LHCN-M2 (cell line): ENCODE measurements at places on chromosomes 12 and 14.

GRCh38 chr12:110270125-110270962, 10.7 kb upstream of the ATP2A2 start:
- peak; percentile 87 for DNase-seq

- peak; percentile 9 for DNase-seq
Observed at GRCh38 chr14:103284574-103285467, 49.2 kb upstream of the EIF5 start.

- DNase-seq, result no peak
Observed at GRCh38 chr14:21081521-21082142, 11.5 kb downstream of the ARHGEF40 start.

- DNase-seq, result no peak
Observed at GRCh38 chr12:52634266-52635056, 16.1 kb upstream of the KRT73 start.

DNA sequence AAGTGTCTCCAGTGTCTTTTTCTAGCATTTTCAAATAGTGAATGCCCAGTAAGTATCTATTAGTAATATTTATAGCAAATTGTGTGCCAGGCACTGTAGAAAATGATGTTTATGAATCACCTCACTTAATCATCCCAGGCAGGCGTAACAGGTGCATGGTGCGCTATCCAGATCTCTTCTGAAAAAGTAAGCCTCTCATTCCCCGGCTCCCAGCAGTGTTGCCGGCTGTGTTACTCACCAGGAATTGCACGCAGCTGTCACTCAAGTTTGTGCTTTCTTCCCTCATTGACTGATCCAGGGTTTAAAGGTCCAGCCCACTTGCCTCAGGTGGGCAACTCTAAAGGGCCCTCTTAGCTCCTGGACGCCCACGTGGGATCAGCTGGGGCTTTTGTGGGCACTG, 173.8 kb upstream of the RASSF8 start:
- DNase-seq, result peak; percentile 74

GRCh38 chr12:65534238-65534841, 255.9 kb downstream of the MSRB3 start:
- no peak for DNase-seq

DNA sequence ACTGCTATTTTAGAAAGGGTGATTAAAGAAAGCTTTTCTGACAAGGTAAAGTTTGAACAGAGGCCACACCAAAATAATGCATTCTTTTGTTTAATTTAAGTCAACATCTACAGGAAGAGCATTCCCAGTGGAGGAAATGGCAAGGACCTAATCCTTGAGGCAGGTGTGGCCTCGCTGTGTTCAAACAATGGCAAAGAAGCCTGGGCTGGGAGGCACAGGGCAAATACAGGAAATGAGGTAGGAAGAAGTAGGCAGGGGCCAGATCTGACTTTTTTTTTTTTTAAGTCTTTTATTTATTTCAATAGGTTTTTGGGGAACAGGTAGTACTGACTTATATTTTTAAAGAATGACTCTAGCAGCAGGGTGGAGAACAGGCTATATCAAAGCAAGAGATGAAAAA, 53.5 kb downstream of the ARMH4 start:
- DNase-seq, result no peak

DNA sequence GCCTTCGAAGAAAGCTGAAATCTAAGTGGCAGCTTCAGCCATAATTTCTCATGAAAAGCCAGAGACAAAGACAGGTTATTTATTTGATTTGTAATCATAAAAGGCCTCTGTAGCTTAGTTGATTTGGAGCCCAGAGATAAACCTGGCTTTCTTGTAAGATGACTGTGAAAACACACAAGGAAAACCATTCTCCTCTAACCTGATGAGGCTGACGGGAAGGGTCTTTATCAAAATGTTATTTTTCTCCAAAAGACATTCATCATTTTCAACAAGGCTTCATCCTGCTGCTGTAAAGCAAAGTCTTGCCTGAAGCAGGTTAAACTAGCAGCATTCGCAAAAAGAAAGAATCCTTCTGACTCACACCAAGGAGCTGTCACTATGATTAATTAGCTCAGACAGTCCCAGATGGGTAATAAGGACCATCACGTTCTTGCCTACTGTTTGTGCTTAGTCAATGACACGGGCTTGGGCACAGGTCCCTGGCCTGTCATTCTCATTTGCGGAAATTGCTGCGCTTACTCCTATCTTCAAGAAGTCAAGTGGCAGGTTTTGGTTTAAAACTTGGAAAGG, 286.6 kb downstream of the C12orf75 start:
- no peak for DNase-seq

DNA sequence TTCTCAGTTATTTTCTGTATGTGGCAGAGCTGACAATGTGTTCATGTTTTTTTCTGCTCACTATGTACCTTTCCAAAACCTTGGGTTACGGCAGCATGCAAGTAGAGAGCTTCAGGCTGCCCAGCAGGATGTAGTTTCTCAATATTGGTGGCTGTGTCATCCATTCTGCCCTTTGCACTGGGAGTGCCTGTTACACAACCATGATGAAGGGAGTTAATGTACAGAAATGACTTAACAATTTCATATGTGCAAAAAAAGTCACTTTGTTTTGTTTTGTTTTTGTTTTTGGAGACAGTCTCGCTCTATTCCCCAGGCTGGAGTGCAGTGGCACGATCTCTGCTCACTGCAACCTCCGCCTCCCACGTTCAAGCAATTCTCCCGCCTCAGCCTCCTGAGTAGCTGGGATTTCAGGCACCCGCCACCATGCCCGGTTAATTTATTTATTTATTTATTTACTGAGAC, 6.1 kb upstream of the CNIH1 start:
- DNase-seq, result no peak

DNA sequence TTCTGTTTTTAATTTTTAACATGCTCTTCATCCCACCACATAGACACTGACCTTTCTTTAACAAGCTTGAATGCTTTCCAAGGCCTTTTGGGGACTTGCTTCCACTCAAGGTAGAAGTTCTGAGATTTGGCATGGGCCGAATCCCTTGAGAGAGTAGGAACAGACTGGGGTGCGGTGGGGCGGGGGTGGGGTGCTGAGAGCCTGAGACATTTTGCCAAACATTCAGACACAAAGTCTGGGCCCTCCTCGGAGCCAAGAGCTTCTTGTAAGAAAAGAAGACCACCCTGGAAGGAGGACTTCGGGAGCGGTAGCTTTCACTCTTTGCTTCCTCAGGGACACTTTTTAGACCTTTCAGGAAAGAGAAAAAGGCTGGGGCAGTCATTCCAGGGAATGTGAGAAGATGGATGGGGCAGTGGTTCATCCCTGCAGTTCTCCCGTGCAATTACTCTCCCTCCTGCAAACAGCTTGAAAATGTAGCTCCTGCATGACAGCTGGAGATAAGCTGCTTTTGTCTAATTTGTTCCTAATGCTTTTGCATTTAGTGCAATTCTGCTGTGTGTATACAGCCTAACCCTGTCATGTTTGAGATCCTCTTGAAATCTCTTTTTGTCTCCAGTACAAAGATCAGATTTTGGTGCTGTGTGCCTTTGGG, 16.3 kb upstream of the MYO1H start:
- DNase-seq, result no peak

- DNase-seq, result no peak
Observed at GRCh38 chr12:87807086-87807485, 222.1 kb downstream of the C12orf50 start.

GRCh38 chr12:13223941-13224340, 27.4 kb downstream of the EMP1 start:
- no peak for DNase-seq

DNA sequence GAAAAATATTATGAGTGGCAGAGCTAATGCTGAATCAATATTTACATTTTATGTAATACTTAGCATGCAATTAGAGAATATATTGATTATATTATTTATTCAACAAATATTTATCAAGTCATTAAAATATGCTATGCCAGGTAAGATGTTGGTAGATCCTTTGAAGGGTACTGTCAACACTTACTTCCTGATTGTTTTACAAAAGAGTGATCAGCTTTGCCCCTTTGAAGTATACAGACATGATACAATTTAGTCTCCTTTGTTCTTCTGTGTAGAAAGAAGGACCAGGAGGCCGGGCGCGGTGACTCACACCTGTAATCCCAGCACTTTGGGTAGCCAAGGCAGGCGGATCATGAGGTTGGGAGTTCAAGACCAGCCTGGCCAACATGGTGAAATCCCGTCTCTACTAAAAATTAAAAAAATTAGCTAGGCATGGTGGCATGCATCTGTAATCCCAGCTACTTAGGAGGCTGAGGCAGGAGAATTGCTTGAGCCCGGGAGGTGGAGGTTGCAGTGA, 73.9 kb upstream of the IFNG-AS1 start:
- no peak for DNase-seq

GRCh38 chr14:63273717-63274655, 44.7 kb downstream of the GPHB5 start:
- DNase-seq, result no peak
